ENCODE measurements at places on chromosomes 2 and 18.

GRCh38 chr2:101295895-101296294, 12.6 kb downstream of the RNF149 start:
- DNase-seq = no peak

DNA sequence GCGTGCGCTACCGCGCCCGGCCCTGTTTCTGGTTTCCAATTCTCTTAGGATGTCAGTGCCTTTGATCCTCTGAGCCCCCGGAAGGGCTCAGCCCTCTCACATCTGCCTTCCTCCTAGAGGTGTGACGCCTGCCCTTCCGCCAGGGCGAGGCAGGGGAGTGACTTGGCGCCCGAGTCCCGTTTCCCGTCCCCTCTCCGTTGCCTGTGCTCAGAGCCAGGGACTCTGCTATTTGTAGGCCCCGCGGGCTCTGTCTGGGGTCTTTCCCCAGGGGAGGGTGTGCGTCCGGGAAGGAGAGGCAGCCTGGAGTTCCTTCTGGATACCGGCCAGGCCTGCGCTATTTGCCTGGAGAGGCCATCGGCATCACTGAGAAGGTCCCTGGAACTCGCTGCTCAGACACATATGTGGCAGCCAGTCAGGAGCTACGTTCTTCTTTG, 103.7 kb upstream of the TAF1B start:
- no peak for DNase-seq

- no peak for DNase-seq
Measured at GRCh38 chr18:59155153-59155552, 15.5 kb downstream of the SEC11C start.

DNA sequence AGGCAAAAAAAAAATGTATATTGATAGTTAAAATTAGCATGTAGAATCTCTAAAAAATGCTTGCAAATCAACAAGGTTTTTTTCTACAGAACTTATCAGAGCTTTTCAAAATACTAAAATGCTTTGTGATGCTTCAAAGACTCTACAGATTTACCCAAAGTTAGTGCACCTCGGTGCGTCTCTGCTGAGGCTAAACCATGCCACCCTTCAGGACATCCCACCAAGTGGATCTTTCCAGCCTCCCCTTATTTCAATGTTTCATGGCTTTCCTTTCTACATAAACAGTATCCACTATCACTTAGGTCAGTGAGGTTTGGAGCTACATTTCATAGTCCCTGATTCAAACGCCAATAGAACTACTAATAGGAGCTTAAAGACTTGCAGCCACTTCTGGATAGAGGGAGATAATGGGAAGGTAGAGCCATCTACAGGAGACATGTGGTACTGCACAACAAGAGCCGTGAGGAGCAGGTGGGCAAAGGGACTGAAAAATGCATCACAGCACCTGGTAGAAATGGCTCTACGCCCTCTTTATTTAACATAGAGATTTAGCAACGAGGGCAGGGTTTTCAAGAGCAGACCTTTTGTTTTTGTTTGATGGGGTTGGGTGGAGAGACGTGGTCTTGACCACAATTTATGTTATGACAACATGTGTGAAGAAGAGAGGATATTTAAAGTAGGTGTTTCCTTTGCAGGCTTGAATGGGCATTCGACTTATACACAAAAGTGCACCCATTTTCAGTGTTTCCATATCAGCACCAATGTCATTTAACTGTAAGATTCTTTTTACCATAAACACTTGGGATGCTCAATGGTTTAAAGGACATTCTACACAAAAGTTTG, 56.1 kb upstream of the SLC35G4 start:
- DNase-seq = no peak

- no peak for DNase-seq
Measured at GRCh38 chr18:63963615-63964256, 6.1 kb upstream of the SERPINB8 start.

GRCh38 chr2:173644146-173644545, 289.5 kb downstream of the CDCA7 start:
- DNase-seq = no peak

DNA sequence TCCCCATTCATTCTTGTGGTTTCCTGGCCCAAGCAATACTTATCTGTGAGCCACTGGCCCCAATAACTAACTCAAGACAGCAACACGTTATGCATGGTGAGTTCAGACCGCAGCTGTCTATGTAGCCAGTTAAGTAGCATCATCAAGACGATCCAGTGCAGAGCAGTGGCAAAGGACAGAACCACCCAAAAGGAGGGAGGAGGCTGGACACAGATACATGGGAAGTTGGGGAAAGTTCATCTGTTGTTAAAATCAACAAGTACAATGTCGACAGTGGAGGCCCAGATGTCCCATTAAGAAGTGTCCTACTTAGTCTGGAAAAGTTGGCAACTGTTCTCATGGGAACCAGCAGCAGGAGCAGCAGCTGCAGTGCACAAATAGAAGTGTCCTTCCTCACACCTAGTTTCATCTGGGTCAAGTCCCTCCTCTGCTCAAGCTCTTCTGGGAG, 106.9 kb upstream of the THOC1 start:
- no peak for DNase-seq

GRCh38 chr2:172667581-172668325, 67.9 kb upstream of the RAPGEF4 start:
- no peak for DNase-seq

DNA sequence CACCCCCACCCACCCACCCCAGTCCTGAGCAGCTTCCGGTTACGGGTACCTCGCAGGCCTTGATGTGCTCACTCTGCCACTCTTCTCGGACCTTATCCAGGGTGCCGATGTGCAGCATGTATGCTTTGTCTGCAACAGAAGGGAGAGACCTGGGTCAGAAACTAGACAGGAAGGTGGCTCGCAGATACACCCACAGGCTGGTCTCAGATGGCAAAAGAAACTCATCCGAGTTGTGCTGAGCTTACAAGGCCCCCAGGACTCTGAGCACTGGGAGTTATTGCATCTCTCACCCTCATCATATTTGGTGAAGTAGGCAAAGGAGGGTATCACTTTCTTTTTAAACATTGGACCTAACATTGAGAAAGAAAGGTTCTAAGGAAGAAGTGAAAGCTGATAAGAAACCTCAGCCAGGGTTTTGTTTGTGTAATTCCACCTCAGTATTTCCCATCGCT, 30.6 kb upstream of the EPG5 start:
- DNase-seq = no peak

DNA sequence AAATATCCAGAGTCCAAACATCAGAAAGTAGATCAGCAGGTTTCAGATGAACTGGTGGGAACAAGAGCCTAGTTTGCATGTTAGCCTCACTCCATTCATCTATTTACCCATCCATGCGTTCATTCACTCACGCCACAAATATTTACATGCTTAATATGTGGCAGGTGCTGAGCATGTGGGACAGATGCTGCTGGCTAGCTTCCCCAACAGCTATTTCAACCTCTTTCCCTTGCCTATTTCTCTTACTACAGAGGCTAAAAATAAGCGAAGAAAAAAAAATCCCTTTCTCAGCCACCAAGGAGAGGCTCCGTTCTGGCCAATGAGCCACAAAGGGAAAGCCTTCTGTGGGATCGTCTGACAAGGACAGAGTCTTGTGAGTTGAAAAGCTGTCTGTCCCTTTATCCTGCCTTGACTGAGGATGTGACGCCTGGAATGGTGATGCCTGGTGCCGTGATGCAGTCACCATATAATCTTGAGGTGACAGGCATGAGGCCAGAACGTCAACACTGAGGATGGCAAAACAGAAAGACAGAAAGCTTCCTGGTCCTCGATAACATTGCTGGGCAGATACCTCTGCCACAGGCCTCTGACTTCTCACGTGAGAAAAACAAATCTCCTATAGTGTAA, 78.2 kb downstream of the KCTD1 start:
- no peak for DNase-seq

DNA sequence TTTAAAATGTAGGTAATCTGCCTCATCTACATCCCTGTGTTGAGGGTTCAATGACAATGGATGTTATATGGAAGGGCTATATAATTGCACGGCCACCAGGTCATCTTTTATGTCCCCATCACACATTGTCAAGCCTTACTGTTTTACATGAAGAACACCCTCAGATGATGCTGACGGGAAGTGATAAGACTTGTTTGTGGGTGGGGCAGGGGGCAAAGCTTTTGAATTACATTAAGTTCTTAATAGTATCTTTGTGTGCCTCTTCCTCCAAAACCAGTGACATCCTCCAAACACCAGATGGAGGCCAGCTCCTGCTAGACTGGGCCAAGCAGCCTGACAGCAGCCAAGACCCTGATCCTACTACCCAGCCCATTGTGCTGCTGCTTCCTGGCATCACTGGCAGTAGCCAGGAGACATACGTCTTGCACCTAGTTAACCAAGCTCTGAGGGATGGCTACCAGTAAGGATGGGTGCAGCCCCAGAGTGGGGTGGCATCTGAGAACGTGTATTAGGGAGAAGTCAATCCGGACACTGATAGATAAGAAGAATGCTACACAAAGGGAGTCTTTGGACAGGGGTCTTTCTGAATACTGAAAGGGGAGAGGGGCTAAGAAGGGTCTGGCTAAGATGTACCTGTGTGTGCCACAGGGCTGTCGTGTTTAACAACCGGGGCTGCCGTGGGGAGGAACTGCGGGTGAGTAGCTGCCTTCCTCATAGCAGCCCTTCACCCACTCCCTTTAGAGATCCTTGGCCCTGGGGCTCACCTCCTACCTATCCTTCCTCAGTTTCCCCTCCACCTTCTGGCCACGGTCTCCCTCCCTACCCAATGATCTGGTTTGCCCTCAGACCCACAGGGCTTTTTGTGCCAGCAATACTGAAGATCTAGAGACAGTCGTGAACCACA, 5.3 kb downstream of the ABHD1 start:
- DNase-seq = no peak

- no peak for DNase-seq
Measured at GRCh38 chr2:18247282-18248110, 313.0 kb downstream of the RDH14 start.

DNA sequence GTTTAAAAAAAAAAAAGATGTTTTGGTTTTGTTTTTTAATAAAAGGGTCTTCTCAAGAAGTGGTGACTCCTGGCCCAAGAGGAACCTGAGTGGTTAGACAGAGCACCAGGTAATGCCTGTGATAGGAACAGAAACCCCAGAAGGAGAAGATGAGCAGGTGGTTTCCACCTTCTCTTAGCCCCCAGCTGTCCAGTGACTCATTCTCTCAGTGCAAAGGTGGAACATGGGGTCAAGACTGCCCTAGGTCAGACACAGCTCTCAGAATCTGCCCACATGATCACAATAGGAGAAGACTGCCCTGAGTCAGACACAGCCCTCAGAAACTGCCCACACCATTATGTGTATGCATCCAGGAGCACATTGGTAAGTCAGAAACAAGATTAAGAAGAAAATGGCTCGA, 61.8 kb downstream of the TBC1D8 start:
- no peak for DNase-seq

DNA sequence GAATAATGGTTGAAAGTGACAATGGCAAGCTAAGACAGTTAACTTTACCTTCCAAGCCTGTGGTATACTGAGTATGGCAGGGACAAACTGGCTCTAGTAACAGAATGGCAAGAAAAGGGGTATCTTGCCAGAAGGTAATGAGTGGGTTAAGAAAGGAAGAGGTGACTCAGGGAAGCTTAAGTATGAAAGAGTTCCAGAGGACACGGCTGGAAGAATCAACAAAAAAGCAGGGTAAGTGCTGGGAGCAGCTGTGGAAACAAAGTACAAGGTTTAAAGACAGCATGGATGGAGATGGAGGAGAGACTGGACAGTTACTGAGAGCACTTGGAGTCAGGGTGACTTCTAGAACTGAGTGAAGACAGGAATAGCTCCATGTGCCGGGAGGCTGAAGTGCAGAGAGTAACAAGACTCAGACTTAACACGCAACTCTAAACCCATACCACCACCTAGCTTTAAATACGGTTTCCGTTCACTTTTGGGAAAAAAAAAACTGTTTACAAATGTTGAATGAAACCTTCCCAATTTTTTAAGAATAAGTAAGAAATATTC, 69.0 kb downstream of the REV1 start:
- no peak for DNase-seq

DNA sequence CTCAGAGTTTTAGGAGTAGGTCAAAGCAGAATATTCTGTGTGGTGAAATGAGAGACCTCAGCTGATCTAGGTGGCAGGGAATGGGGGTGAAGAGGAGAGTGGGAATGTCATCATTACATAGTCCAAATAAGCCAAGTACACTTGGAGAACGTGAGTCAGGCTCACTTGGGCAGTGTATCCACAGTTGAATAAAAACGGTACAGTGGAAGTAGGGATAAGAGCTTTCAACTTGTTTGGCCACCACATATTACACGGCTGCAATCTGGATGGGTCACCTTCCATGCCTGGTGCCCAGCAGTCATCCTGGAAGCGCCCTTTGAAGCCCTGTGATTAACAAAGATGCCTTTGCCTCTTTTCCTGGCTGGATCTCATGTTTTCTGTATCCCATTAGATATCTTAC, 28.6 kb downstream of the MIB1 start:
- no peak for DNase-seq

DNA sequence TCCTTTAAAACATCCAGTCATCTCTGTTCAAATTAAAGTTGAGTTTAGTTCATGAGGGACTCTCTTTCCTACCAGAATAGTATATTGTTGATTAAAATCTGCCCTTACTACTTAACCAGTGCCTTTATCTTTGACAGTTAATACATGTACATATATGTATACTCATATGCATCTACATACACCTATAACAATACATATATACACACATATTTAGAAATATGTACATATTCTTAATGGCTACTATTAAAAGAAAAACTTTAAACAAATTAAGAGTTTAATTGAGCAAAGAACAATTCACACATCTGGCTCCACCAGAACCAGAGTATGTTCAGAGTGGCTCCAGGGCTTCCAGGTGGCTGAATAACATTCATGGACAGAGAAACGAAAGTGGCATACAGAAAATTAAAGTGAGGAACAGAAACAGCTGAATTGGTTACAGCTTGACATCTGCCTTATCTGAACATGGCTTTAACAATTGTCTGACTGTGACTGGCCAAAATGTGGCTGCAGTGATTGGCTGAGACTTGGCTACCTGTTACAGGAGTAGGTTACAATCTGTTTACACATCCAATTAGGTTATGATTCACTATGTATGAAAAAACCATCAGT, 38.8 kb downstream of the ZNF519 start:
- no peak for DNase-seq

GRCh38 chr2:197996583-197996982, 192.2 kb downstream of the PLCL1 start:
- no peak for DNase-seq

GRCh38 chr2:222566229-222566628, 89.7 kb downstream of the FARSB start:
- DNase-seq = no peak

Measured in amygdala (tissue), 56 donors.